DMS79 treated with DMSO at 0.1 percent for 48 hours (cell line): ENCODE measurements at places on chromosomes 6 and 20.

DNA sequence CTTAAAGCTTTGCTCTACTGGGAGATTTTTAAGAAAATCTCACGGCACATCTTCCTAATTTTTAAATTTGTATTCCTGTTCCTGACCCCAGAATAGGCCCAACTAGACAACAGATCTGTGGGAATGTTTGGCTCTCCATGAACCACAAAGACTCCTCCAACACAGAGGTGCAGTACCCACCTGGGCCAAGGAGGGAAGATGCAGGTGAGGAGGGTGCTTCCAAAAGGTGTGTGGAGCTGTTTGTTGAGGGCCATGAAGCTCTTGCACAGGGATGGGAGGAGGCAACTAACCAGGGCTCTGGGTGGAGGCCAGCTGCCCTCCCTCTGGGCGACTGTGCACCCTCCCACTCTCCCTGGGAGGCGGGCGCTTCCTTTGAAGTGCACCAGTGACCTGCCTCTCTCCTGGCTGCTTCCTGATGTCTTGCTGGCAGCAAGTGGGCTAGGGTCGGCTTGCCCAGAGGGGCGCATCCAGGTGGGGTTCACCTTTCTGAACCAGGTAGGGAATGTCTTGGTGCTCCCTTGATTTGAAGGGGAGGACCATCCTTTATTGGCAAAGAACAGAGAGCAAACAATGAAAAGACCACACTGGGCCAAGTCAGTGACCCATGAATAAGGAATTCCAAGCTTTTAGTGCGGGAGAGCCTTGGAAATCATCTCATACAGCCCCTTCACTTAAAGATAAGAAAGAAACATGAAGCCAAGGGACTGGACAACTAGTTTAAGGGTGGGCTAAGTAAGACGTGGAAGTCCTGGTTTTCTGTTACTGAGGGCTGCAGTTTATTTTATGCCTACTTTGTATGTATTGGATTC is 76.0 kb downstream of the ANKRD6 start:
- DNase-seq, result no peak

GRCh38 chr6:155264693-155265320 is 994 bp downstream of the CLDN20 start:
- no peak for DNase-seq

DNA sequence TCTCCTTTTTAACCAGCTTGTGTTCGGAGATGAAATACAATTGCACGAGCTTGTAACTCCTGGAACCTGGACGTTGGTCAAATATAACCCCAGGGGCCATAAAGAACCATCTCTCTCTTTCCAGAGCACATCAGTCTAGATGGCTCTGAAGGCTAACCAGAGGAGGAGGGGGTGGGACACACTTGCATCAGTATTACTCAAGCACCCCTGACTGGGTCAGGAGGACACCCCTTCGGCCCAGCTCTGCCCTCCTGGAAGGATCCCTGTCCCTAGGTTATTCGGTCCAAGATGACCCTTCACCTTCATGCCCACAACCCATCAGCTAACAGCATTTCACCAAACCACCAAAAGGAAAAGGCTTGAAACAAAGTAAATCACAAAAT is 67.1 kb downstream of the FYN start:
- no peak for DNase-seq

DNA sequence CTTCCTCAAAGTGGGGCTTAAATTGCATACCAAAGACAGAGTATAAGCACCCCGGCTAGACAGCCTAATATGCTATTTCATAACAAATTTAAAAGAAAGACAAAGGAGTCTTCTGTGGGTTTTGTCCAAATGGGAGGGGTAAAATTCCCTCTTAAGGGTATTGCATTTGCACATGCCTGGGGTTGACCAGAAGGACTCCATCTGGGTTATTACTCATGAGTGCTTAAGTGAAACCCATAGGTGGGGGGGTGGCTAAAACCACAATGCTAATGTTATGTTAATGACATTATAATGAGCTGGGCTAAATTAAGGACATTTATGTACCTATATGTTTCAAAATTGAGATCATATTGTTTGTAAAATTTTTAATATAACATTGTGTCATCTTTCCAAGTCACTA is 15.0 kb downstream of the IMPG1 start:
- DNase-seq, result no peak

DNA sequence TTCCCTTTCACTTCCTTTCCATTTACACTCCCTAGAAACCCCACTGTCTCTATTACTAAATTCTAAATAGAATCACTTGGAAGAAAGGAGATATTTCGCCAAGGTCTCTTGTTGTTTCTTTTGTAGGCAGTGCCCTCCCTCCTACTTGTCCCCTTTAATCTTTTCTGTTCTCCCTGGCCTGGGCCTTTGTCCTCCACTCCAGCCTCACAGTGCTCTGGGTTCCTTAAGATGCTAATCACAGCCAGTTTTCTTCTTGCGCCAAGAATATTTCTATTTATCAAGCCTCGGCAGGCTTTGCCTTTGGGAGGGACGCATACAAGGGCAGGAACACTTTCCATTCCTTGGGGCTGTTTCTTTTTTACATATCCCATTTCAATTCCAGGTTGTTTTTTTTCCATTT is 520.6 kb upstream of the CHD6 start:
- DNase-seq, result no peak

- peak; percentile 41 for DNase-seq
Observed at GRCh38 chr20:25000268-25000801, 7.8 kb upstream of the APMAP start.

GRCh38 chr6:40947876-40948526 is 91.0 kb downstream of the UNC5CL start:
- DNase-seq, result no peak

DNA sequence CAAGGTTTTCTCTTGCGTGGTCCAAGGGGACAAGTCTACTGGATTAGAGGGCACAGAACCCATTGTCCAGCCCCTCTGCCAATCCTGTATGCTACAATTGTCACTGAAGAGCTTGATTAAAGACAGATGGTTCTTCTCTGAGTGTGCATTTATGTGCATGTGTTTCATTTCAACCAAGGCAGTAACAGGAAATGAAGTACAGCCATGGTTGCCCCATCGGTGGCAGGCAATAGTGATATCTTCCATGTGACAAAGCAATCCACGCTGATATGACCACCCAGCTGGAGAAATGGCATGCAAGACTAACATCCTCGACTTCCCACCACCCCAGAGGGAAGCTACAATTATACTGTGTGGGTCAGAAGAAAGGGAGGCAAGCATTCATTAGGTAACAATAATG is 85.5 kb downstream of the UNC5CL start:
- no peak for DNase-seq
